IMR-90 (cell line): ENCODE measurements at places on chromosomes 1 and 21. TPM values are rescaled to one million over a fixed set of nuclear protein-coding genes. Genes with fewer than 3 reads are reported as not detected.

DNA sequence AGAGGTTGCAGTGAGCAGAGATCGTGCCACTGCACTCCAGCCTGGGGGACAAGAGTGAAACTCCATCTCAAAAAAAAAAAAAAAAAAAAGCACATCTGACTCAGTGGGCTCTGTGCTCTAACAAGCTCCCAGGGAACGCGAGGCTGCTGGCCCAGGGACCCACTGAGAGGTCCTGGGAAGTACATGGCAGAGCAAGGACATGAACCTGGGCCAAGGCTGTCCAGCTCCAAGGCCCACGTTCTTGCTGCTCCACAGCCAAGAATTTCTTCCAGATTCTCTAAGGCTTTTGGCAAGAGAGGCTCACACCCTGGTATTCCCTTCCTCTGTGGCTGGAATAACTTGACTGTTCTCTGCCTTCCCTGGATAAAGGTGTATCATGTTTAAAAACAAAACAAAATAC, 15.4 kb upstream of the AGTRAP start:
- no peak for DNase-seq

DNA sequence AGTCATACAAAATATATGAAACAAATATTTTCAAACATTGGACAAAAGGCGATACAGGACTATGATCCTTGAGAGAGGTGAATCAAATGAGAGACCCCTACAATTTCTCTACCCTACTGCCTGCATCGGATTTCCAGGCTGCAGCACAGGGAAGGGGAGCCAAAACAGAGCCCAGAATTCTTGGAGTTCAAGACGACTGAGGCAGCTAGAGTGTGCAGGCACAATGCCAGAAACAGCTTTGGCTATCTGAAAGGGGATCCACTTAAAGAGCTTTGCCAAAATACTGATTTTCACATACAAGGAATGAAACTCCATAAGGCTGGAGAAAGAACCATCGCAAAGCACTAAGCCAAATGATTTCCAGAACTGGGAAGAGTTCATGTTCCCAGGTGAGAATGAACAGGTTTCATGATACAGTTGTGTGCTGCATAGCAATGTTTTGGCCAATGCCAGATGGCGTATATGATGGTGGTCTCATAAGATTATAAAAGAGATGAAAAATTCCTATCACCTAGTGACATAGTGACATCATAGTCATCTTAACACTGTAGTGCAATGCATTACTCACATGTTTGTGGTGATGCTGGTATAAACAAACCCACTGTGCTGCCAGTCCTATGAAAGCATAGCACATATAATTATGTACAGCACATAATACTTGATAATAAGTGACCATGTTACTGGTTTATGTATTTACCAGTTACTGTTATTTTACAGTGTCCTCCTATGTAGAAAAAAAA, 77.5 kb downstream of the KCND3 start:
- peak; percentile 1 for DNase-seq

DNA sequence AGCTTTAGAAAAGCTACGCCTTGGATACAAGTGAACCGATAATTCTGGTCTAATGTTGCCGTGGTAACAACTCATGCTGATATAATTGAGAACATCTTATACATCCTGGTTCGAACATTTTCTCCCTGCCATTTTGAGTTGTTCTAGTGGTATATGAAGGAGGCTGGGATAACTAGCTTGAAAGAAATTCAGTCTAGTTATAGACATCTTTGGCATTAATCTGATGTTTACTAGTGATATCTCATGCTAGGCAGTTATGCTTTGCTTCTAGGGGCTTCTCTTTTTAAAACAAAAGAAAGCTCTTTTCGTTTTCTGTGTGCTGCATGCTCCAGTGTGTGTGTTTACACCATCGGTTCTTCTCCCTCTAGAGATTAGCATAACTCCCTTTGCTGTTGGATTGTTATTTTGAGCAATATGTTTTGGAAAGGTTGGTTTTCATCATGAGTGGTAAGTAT, 20.5 kb downstream of the PRKACB start:
- no peak for DNase-seq

- no peak for DNase-seq
These were observed 93.6 kb upstream of the DEPDC1 start for GRCh38 chr1:68590473-68590872.

- DNase-seq = no peak
These were observed 20.9 kb upstream of the LRRC8B start for GRCh38 chr1:89503690-89504089.

- DNase-seq = no peak
These were observed 12.9 kb downstream of the LDLRAD2 start for GRCh38 chr1:21824926-21825325.

DNA sequence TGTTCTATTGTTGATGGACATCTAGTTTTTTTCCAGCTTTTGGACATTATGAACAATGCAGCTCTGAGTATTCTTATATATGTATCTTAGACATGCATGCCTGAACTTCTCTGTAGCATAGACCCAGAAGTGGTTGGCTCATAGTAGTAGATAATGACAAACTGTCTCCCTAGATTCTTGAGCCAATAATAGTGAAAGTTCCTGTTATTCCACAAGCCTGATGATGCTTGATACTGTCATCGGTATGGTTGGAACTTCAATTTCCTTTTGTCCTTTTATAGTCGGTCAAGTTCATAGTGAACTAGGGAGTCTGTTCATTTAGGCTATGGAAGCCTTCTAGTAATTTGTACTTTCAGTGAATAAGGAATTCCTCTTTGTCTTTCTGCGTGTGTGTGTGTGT, 56.8 kb downstream of the MTR start:
- peak; percentile 28 for DNase-seq

GRCh38 chr21:31837618-31838390, 35.0 kb upstream of the HUNK start:
- no peak for DNase-seq

DNA sequence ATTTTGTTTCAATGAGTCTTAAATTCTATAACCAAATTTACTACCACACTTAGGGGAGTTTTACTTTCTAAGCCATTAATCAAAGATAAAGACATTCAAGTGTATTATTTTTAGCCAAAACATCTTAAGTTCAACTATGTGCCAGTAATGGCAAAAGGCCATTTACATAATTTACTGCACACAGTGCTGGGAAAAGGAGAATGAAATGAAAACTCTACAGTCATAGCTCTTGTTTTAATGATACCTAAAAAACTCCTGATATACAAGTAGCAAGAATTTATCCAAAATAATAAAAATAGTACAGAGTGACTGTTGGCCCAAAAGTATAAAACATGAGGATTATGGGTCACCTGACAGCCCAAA, 42.4 kb upstream of the C1orf198 start:
- no peak for DNase-seq

Gene LIN9
- 3.9 and 5.8 TPM in 2 replicates for total RNA-seq

Gene GJA9
- total RNA-seq = not detected in 2 replicates

Gene OR2T10
- not detected in 2 replicates for total RNA-seq
